ENCODE measurements at places on chromosomes 6 and 20. TPM values are rescaled to one million over a fixed set of nuclear protein-coding genes. Genes with fewer than 3 reads are reported as not detected.

- H3K4me1 ChIP-seq: no peaks in the 10 kb centered on the region
- no peak overlapping the region for H3K27ac ChIP-seq
- no peak overlapping the region for H3K4me3 ChIP-seq
- H3K36me3 ChIP-seq: no peaks in the 10 kb centered on the region
- H3K27me3 ChIP-seq: no peaks in the 10 kb centered on the region
Observed at GRCh38 chr20:45452772-45453691, 16.5 kb upstream of the WFDC2 start.

- H3K27ac ChIP-seq: no peak overlapping the region
- H3K27me3 ChIP-seq: no peaks in the 10 kb centered on the region
- no peak overlapping the region for H3K4me3 ChIP-seq
- no peak for DNase-seq
Observed at GRCh38 chr6:54291738-54292137, 16.5 kb upstream of the TINAG start.

- no peak for DNase-seq
- H3K27ac ChIP-seq: no peak overlapping the region
- no peaks in the 10 kb centered on the region for H3K36me3 ChIP-seq
- no peak overlapping the region for H3K4me3 ChIP-seq
- H3K27me3 ChIP-seq: no peaks in the 10 kb centered on the region
- no peaks in the 10 kb centered on the region for H3K4me1 ChIP-seq
Observed at GRCh38 chr20:62583424-62583920, 58.8 kb upstream of the SLCO4A1 start.

DNA sequence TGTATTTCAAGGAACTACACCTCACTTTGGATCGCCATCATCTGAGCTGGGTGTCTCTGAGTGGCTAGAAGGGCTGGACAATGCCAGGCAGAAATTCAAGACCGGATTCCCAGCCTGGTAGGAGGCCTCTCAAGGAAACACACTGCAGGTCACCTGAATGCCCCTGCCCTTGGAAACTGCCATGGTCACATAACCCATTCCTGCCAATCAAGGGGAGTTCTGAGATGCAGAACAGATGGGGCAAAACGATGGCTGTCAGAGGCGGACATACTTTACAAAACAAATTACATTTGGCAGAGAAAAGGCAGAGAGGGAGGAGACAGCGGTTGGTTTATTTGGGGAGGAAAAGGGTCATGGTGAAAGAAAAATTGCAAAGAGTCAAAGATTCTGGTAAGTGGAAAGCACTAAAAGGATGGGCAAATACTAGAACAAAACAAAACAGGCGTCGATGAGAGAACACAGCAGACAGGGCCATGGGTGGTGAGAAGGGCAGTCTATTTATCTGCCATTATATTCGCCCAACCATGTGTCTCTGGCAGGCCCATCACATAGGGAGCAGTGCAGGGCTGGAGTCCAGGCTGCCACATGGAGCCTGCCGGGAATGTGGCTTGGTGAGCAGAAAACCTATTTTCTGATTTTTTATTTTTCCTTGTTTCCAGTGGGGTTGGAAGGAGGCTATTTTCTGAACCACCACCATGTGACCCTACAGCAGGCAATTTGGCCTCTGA, 13.5 kb downstream of the BEND3 start:
- no peaks in the 10 kb centered on the region for H3K36me3 ChIP-seq
- H3K4me3 ChIP-seq: no peak overlapping the region
- H3K27ac ChIP-seq: no peak overlapping the region
- no peak for DNase-seq

DNA sequence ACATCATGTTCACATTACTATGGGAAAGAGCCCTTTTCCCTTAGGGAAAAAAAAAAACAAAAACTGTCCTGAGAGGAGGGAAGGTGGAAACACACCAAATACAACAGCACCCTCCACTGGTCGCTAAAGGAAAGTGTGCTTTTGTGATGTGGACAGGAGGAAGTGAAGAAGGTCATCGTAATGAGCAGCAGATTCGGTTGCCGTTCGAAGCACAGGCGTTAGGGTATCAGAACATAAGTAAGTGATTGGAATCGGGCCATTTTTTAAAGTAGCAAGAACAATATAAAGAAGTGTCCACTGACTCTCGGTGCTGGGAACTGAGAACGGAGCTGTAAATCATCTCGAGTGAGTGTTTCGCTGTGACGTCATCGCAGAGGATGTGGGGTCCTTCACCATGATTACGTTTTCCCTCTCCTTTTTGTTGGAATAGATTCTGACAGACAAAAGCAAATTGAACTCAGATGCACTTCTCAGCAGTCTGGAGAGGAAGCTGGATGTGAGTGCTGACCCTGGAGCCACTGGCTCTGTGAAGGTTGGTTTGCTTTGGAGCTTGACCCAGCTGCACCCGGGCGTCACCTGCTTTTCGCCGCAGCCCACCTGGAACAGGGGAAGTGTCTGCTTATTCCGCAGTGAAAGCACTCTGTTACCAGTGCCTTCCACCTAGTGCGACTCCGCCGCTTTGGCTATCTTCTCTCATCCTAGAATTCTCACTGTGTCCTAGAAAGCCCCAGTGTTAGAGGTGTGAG, 203.6 kb upstream of the GMDS start:
- no peak overlapping the region for H3K27ac ChIP-seq
- no peaks in the 10 kb centered on the region for H3K36me3 ChIP-seq
- H3K4me1 ChIP-seq: no peaks in the 10 kb centered on the region
- no peak overlapping the region for H3K4me3 ChIP-seq
- no peak for DNase-seq
- H3K27me3 ChIP-seq: no peaks in the 10 kb centered on the region

Gene HLA-DQA1
- 5.8 TPM for total RNA-seq

Gene ABHD16B
- not detected for total RNA-seq

Measured in CD4-positive, alpha-beta memory T cell (primary cell).